ENCODE measurements at places on chromosomes 1 and 21.

DNA sequence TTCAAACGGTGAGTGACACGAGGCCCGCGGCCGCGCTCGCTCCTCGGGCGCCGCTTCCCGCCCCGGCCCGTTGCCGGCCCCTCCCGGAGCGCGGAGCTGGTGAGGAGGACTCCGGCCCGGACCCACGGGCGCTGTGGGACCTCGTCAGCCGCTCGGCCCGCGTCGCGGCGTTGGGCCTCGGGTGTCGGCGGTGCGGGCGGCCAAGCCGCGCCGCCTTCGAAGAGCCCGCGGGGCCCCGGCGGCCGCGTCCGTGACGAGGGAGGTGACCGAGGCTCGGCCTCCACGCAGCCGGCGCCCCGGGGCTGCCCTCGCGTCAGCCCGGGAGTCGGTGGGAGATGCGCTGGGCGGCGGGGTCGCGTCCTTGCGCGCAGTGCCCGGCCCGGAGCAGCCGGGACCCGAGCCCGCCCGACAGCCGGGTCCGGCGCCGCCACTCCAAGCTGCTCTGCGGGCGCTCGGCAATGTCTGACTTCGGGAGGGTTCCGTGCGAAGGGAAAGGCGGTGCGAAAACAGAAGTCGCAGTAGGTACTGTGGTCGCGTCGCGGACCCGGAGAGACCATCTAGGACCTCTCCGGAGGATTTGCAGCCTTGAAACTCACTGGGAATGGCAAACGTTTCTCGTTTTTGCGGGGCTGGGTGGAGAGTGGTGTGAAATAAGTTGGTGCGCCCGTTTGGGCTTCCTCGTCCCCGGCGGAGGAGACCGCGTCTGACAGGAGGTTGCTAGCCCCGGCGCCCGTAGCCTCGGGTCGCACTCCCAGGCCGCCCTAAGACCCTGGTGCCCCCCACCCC is 829 bp downstream of the SPEN start:
- DNase-seq: peak; percentile 57

GRCh38 chr21:17270229-17270628 is 242.6 kb upstream of the CXADR start:
- peak; percentile 62 for DNase-seq

- DNase-seq: no peak
Observed at GRCh38 chr1:203589171-203589570, 37.5 kb upstream of the ATP2B4 start.

DNA sequence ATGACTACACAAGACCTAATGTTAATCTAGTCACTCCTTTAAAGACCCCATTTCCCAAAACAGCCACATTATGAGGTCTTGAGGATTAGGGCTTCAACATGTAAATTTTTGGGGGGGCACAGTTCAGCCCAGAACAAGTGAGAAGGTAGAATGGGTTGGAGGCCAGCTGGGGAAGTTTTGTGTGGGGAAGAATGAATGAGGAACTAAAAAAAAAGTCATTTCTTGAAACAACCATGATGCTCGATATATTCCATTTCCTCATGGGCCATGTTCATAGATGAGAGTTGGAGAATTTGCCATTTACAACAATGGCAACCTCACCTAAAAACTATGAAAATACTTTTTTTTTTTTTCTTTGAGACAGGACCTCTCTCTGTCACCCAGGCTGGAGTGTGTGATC is 14.5 kb downstream of the NLRP3 start:
- no peak for DNase-seq

DNA sequence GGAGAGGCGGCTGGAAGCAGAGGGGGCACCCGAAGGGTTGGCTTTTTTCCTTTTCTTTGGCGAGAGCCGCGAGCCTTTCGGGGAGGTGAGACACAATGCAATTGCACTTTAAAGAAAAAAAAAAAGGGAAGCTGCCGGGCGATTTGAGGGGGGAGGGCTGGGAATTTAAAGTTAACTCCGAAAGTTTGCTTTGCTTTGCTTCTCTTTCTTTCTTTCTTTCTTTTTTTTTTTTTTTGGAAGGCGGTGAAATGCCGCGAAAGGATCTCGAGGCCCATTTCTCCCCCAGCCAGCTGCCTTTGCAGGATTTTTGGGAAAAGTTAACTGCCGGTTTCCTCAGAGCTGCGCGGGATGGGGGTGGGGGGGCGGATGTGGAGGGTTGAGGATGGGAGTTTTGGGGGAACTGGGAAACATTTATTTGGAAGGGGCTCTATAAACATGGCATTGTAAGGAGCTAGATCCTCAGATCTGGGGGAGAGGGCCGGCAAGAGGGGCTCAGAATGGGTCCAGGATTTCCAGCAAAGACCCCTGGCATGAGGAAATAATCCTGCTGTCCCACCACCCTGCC is 997 bp downstream of the ZNF362 start:
- no peak for DNase-seq

GRCh38 chr1:24745711-24746413 is 615 bp downstream of the CLIC4 start:
- peak; percentile 91 for DNase-seq

- DNase-seq: peak; percentile 79
Observed at GRCh38 chr1:42593486-42594100, 64.6 kb upstream of the PPIH start.

DNA sequence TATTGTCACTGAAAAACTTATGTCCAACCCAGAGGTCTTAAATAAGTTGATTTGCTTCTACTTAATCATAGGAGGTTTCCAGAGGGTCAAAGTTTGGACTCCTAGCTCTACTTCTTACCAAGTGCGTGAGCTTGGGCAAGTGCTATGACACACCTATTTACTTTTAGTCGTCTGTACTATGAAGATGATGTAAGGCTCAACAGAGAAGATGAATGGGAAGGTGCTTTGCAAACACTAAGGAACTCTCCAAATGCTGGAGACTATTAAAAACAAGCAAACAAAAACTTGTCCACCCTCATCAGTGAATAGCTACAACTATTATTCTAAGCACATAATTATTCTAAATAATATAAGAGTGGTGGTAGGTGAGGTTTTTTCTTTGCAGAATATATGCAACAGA is 232.3 kb upstream of the USP24 start:
- no peak for DNase-seq

- DNase-seq: no peak
Observed at GRCh38 chr1:96991261-96991660, 269.7 kb downstream of the PTBP2 start.

GRCh38 chr1:221923929-221924598 is 182.2 kb upstream of the DUSP10 start:
- no peak for DNase-seq

DNA sequence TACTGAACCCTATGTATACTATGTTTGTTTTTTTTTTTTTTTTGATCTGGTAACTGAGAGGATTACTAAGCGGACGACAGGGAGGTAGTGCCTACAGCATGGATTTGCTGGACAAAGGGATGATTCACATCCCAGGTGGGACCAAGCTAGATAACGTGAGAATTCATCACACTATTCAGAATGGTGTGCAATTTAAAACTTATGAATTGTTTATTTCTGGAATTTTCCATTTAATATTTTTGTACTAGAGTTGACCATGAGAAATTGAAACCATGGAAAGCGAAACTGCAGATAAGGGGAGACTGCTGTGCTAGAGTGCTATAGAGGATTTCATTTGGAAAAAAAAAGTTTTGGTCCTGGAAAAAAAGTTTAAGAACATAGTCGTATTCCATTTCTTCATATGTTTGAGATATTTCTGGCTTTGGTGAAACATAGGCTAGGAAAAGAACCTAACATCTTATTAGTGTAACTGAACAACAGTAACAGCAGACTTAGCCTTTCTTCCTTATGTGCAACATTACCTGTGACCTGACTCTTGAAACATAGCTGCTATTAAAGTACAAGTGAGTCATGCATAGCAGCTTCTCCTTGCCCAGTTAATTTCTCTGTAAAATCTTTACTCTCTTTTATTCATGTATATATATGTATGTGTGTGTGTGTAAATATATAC is 202.5 kb downstream of the FGGY start:
- no peak for DNase-seq

GRCh38 chr1:226678701-226679100 is 60.4 kb downstream of the ITPKB start:
- DNase-seq: no peak

GRCh38 chr1:228154670-228155571 is 5.2 kb downstream of the GJC2 start:
- no peak for DNase-seq

GRCh38 chr1:179007233-179007632 is 18.5 kb upstream of the FAM20B start:
- no peak for DNase-seq

DNA sequence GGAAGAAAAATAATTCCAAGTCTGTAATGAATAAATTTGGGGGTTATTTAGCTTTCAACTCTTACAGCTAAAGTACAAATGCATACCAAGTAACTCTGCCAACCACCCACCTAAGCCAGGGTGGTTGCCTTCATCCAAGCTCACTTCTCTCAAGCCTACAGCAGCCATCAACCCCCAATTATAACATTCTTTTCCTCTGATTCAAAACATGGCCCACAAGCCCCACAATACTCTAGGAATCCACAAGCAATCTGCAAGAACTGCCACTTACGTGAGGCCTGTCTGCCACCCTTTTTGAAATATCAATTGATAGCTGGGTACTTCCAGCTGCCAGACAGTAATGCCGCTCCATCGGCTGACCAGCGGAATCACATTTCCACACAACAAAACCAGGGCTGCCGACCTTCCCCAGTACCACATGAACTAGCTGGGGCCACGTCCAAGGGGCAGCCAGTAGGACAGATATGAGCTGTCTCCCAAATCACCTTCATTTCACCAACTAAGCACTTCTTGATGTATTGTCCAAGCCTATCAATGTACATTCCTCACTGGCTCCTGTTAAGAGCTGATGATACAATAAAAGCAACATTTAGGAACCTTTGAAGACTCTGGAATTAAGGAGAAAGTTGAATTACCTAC is 3.2 kb downstream of the LBR start:
- no peak for DNase-seq

GRCh38 chr21:32702702-32703101 is 25.1 kb downstream of the SYNJ1 start:
- no peak for DNase-seq

- DNase-seq: peak; percentile 6
Observed at GRCh38 chr21:35585878-35586277, 474.4 kb downstream of the SETD4 start.

GRCh38 chr1:199311478-199312262 is 672.8 kb downstream of the PTPRC start:
- DNase-seq: no peak

DNA sequence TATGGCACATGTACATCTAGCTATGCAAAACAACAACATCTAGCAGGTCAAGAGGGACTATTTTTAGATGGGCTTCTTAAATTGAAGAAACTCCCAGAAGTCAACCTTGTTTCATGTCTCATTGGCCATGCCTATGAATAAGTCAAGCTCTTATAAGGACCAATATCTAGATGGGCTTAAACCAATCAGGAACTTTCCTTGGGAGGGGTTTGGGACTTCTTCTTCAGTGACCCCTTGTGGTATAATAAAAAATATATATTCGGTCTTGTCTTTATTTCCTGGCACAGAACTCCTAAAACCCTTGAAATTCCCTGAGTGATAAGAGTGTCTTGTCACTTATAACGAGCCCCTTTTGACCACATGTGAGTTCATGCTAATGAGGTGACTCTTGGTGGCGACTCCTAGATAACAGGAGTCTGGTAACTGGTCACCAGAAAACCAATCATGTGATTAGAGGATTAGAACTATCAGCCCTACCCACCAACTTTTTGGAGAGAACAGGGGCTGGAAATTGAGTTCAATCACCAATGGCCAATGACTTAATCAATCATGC is 218.3 kb downstream of the HHIPL2 start:
- no peak for DNase-seq

- DNase-seq: no peak
Observed at GRCh38 chr1:232571523-232571922, 58.4 kb downstream of the SIPA1L2 start.

GRCh38 chr1:9441451-9442133 is 97.7 kb upstream of the SLC25A33 start:
- DNase-seq: peak; percentile 69

DNA sequence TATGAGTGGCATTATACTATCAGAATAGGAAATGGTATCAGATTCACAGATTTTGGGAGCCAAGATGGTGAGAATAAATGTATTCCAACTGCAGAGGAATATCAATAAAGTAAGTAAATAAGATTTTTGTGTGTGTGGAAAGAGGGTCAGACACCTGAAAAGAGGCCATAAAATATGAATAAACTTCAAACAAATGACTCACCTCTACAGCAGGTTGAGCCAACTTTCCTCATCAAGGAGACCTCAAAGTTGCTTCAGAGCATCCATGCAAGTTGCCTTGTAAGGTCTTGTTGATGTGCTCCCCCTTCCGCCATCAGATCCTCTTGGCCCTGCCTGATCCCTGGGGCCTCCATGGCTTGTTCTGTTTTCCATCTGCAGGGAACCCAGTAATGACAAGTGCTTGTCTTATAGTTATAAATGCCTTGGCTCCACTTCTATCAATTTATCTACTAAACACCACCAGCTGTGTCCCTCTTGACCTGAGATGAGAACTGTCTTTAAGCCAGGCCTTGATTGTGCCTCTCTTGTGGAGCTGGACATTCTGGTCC is 775.6 kb downstream of the LTN1 start:
- DNase-seq: no peak

DNA sequence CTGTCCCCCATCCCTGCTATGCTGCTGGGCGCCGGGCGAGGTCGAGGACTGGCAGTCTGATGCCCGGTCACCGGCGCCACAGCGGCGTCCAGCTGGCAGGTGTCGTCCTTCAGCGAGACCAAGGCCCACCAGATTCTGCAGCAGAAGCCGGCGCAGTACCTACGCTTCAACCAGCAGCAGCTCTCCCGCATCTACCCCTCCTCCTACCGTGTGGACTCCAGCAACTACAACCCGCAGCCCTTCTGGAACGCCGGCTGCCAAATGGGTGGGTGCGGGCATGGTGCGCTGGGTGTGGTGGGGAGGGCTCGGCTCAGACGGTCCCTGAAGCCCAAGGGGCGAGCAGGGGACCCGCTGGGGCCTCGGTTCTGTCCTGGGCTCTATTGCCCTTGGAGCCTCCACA is 20.7 kb downstream of the PLCH2 start:
- DNase-seq: no peak

DNA sequence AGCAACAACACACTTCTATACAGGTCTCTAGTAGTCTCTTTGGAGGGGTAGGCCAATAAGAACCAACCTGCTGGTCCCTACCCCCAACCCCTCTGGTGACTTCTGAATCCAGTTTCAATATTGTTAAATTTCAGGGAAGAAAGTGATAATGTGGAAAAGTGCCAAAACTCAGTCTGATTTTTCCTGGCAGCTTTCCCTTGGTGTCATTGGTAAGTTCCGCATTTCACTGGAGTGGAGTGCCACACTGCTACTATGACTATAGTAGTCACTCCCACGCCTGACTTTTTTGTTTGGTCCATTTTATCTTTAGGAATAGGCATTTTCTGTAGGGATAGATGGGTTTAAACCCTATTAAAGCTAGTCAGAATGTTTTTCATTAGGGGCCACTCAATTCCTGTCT is 5.7 kb upstream of the ARID1A start:
- peak; percentile 40 for DNase-seq

DNA sequence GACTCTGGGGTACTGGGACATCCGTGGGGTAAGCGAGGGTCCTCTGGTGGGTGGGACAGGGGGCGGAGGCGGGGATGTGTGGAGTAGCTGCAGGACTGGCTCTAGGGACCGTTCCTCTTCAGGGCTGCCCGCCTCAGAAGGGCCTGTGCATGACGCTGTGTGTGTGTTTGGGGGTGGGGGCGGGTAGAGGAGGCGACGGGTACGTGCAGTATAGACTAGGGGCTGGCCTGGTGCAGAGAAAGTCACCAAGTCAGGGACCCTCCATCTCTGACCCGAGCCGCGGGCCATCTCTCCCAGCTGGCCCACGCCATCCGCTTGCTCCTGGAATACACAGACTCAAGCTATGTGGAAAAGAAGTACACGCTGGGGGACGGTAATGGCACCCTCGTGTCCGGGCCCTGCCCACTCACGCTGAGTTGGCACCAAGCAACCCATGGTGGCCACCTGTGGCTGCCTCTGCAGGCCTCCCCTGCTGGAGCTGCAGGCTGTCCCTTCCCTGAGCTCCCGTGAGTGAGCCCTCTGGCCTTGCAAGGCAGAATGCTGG is 342 bp downstream of the GSTM5 start:
- DNase-seq: no peak
